ENCODE measurements at places on chromosomes 7 and 10. TPM values are rescaled to one million over a fixed set of nuclear protein-coding genes. Genes with fewer than 3 reads are reported as not detected.

DNA sequence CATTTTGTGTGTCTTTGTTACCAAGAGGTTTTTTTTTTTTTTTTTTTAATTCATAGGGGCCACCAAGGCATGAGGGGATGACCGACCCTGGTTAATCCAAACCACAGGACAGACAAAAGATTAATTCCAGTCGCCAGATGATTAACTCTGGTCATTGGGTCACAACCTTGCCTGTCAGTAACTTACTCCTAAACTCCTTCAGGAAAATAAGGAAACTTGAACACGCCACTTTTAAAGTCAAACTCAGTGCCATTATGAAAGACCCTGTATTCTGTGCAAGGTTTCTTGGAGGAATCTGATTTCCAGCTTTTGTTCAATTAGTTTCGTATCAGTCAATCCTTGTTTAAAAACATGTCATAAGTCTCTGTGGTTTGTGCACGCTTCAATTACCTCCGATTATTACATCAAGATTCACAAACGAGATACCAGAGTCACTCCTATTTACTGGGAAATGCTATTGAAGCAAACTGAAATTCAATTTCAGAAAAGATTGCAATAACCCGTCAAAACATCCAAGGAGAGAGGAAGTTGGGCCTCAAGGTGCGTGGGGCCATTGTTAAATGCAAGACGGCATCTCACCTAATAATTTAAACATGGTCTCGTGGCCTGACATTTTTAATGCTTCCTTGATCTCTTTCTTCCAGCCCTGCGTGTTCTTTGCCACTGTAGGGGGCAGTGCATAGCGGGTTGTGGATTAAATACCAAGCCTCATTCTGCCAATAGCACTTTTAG, 44.0 kb downstream of the NRP1 start:
- no peak for DNase-seq

- no peak for DNase-seq
These were observed 688.1 kb downstream of the SUGCT start for GRCh38 chr7:40822861-40823260.

- DNase-seq, result peak; percentile 9
These were observed 92.6 kb downstream of the LRRC4 start for GRCh38 chr7:127938588-127938987.

- DNase-seq, result no peak
These were observed 210.9 kb downstream of the ACTR3B start for GRCh38 chr7:152970481-152970880.

GRCh38 chr10:10798102-10798863, 219.4 kb upstream of the CELF2 start:
- DNase-seq, result no peak

DNA sequence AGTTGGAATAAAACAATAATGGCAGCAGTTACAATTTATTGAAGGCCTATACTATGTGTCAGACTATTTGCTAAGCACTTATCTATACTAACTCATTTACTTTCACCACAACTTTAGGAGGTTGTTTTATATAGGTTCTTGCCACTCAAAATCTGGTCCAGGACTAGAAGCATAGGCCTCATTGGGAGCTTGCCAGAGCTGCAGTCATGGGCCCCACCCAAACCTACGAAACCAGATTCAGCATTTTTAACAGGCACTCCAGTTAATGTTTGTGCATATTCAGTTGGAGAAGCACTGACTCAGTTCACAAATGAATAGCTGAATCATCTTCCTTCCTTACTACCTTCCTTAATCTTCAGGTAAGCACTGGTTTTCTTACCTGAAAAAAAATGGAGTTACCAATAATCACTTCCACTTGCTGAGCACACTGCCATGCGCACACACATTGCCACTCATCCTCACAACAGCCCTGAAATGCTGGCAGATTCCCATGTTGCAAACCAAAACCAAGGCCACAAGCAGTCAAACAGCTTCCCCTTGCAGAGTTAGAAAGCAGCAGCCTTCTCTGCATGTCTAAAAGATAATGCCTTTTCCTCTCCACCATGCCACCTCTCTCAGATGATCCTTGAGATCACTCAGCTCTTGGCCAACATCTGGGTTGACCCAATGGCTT, 122.4 kb downstream of the SLC16A9 start:
- no peak for DNase-seq

DNA sequence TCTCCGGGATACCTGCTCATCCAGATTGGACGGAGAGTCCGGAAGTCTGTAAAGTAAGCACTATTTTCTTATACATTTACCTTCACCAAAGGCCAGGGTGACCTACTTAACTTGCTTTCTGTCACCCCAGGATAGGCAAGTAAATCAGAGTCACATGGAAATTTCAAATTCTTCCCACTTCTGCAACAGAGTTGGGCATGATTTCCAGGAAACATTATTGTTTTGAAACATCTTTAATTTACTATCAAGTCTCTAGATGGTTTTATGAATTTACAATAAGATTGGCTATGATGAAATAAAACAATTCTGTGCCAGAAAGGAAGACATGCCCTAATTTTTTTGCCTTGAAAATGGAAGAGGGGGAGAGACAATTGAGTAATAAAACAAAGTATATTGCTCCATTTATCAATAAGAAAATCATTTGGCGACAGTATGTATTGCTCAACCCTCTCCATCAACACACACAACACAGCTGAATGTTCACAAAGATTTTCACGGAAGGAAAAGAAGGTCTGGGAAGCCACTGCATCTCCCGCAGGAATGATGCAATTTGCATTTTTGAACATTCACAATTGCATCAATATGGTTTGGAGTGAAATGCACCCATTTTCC, 702.8 kb downstream of the PARD3 start:
- DNase-seq, result no peak

DNA sequence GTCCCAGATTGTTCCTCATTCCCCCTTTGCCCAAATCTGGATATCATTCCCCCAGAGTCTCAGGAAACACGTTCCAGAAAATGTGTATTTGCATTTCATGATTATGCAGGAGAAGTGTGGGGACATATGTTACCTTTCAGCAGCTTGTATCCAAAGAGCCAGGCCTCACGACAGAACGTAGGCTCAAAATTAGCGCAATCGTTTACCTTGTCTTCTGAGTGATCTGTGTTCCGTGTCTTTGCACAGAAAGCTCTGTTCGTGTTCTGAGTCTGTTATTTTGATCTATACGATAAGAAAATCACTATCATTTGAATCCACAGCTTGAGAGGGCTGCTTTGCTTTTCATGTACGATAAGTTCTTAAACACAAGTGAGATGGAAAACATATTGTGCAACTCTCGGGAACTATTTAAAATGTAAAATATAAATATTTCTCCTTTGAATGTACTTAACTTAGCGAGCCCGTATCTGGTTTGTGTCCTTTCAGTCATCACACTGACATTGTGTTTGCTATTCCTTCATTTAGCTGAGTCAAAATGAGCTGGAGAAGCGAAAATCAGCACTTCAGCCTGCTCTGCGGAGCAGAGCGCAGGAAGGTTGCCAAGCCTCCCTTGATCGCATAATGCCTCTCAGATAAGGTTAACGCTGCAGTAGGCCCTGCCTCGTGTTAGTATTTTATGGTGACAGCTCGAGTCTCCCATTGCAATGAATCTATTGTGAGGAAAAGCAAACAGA, 80.2 kb upstream of the CACNB2 start:
- no peak for DNase-seq

- no peak for DNase-seq
These were observed 139.4 kb downstream of the SEMA3C start for GRCh38 chr7:80779456-80779855.

GRCh38 chr10:77163670-77164348, 473.8 kb downstream of the KCNMA1 start:
- DNase-seq, result peak; percentile 92

DNA sequence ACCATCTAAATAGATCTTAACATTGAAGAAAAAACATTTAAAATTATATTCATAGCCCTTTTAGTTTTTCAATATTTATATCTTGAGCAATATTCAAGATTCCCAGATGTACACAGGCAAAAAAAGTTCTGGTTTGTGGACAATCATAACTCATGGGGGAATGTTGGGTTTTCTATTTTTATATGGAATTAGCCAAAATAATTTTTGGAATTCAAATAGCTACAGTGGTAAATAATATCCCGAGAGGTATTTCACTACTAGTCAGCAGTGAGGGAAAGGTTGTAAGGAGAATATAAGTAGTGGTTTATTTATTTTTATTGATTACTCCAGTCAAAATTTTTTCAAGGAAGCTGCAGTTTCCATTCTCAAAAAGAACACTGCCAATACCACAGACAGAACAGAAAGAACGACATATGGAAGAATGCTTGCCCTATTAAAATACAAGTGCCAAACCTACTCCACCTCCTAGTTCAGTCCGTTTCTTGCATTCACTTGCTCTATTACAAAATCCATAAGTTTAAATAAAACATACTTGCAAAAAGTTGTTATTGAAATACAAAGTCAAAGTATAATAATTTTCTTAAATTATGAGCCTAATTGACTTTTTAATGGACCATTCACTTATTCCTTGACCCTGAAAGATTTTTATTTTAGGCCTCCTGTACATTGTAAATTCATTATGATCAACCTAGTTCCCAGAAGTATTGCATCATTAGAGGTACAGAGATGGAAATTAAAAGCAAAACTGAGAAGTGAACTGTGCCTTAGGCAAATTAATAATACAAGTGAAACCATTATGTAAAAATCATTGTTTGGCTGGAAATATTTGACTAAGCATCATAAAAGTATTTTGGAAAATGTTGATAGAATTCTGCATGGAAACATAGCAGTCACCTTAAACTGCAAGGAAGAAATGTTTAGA, 533.2 kb downstream of the PARD3 start:
- no peak for DNase-seq

GRCh38 chr10:664893-665292, 24.6 kb downstream of the DIP2C start:
- no peak for DNase-seq

DNA sequence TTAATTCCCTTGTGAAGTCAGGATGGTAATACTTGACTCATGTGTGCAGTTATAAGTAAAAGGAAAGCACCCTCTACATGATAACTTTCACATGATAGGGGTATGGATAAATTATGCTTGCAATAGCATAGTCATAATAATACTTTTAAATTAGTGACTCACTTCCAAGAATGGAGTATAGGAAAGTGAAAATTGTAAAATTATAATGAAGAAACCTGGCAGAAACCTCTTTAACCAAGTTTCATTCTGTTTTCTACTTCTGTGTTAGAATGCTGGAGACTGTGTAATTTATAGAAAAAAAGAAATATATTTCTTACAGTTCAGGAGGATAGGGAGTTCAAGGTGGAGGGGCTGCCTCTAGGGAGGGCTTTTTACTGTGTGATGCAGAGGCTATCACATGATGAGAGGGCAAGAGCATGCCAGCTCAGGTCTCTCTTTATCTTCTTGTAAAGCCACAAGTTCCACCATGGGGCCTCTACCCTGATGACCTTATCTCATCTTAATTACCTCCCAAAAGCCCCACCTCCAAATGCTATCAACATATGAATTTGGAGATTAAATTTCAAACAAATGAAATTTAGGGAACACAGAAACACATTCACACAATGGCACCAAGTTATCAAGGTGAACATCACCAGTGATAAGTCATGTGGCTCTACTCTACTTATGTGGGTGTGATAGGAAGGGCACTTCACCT, 43.2 kb downstream of the HDAC9 start:
- no peak for DNase-seq

- no peak for DNase-seq
These were observed 27.8 kb downstream of the IL2RA start for GRCh38 chr10:6034371-6034770.

- no peak for DNase-seq
These were observed 44.6 kb downstream of the UBE2H start for GRCh38 chr7:129908181-129908580.

DNA sequence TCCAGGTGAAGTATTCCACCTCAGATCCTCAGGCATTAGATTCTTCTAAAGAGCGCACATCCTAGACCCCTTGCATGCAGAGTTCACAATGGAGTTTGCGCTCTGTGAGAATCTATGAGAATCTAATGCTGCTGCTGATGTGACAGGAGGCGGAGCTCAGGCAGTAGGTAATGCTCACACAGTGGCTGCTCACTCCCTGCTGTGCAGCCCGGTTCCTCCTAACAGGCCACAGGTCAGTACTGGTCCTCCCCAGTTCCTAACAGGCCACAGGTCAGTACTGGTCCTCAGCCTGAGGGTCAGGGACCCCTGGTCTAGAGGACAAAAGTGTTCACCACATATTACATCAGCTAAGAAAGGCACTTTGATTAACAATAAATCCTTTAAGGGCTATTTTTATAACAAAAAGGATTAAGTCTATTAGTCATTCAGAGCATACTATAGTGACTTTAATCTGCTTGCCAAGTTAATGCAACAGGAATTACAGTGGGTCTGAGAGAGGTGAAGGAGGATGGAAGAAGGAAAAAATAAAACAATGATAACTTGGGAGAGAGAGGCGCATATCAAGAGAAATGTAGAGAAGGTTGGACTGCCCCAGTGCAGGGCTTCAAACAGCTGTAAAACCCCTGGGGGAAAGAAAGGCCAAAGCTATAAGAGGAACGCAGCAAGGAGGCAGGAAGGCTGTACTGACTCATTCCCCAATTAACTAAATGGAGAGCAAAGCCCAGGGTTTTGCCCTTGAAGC, 49.2 kb downstream of the CUL2 start:
- DNase-seq, result peak; percentile 47

- DNase-seq, result peak; percentile 17
These were observed 223.7 kb downstream of the MTERF1 start for GRCh38 chr7:91656541-91657482.

DNA sequence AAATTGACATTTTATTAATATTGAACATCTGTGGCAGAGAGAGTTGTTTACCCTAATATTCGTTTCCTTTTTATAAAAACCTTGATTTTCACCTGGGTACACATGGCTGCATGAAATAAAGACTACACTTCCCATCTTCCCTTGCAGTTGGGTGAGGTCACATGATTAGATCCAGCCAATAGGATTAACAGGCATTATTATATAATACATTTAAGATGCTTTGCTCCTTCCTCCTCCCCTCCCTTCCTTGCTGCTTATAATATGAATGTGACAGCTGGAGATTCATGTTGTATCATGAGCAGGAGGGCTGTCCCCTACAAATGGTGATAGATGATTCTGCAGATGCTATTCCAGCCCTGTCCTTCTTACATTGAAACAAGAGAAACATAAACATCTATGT, 146.6 kb downstream of the SH2D4B start:
- no peak for DNase-seq

GRCh38 chr10:114151486-114151885, 22.5 kb downstream of the CCDC186 start:
- DNase-seq, result peak; percentile 50

The SPDYE8 gene
- total RNA-seq, result not detected

The TUBGCP2 gene
- total RNA-seq, result 58.6 TPM

The MSRB2 gene
- 26.3 TPM for total RNA-seq

The ZNF32 gene
- 72.7 TPM for total RNA-seq

The KCTD7 gene
- 18.5 TPM for total RNA-seq

The MAGI2 gene
- 0.49 TPM for total RNA-seq

The NYAP1 gene
- total RNA-seq, result not detected

The ELFN1 gene
- total RNA-seq, result 0.56 TPM

The SKAP2 gene
- 10.6 TPM for total RNA-seq

Data from MG63 (cell line).